ENCODE measurements at places on chromosomes 1 and 21.

DNA sequence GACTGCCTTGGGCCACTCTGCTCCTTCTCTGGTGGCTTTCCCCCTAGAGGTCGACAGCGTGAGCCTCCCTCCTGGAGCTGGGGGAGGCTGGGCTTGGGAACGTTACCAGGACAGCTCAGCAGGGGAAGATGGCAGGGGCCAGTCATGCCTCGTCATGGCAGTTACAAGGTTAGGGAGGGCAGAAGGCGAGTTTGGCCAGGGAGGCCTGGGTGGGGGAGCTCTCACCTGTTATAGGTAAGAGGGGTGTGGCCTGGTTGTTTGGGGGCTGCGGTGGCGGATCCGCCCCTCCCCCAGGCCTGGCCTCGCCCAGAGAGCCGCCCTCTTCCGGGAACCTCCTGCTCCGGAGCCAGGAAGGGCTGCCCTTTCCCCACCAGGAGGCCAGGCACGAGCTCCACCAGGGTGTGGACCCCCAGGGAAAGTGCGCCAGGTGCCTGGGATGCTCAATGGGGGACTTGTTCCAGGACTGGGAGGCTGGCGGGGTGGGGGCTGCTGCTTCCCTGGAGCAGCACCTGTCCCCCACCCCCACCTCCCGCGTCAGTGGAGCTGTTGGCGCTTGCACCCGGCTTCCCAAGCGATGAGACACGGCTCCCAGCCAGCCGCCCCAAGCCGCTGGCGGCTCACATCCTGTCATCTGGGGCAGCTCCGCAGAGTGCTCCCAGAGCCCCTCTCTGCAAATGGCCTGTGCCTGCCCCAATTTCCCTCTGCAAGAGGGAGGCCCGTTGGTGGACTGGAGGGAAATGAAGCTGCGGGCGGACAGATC lies 23.6 kb upstream of the PKP1 start:
- H3K36me3 ChIP-seq = no peaks in the 10 kb centered on the region
- DNase-seq = no peak
- H3K4me3 ChIP-seq = no peak overlapping the region

DNA sequence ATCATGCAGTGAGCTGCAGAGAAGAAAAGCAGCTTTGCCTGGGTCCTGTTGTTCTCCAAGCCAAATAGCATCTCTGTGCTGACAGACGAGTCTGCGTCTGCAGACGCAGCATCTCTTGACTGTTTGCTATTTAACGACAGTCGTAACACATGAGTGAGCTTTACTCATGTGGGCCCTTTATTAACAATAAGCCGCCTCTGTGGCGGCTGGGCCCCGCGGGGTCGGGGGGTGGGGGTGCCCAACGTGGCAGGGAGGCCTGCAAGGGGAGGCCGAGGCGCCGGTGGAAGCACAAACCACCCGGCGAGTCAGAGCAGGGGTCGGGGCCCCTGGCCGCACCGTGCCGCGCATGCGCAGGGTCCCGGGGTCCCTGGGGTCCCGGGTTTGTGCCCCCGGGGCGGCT lies 435.1 kb downstream of the KIF26B start:
- H3K27ac ChIP-seq = no peak overlapping the region
- H3K4me3 ChIP-seq = no peak overlapping the region
- no peaks in the 10 kb centered on the region for H3K4me1 ChIP-seq
- H3K27me3 ChIP-seq = no peaks in the 10 kb centered on the region

- no peaks in the 10 kb centered on the region for H3K36me3 ChIP-seq
- no peak for DNase-seq
- no peak overlapping the region for H3K27ac ChIP-seq
- no peaks in the 10 kb centered on the region for H3K4me1 ChIP-seq
- H3K4me3 ChIP-seq = no peak overlapping the region
Measured at GRCh38 chr1:196467230-196467925, 140.9 kb downstream of the KCNT2 start.

DNA sequence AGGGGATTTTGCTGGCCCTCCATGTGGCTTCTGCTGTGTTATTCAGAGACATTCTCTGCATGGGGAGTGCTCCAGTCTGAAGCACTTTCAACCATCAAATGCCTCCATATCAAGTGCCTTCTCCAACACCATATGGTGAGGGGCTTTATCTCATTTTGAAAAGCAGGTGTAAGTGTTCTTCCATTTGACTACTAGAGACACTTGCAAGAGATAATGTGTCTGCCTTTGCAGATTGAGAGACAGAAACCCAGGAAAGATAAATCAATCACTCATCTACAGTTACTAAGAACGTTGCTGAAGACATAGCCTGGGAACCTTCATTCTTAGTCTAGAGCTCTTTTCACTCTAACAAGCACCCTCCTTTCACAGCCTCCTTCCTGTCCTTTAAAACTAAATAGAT lies 29.5 kb upstream of the REG4 start:
- H3K4me3 ChIP-seq = no peak overlapping the region
- H3K36me3 ChIP-seq = no peaks in the 10 kb centered on the region
- H3K4me1 ChIP-seq = no peaks in the 10 kb centered on the region
- H3K27me3 ChIP-seq = no peaks in the 10 kb centered on the region

Data from tibial artery (tissue), 4 donors.